ENCODE measurements at places on chromosomes 6 and 20. TPM values are rescaled to one million over a fixed set of nuclear protein-coding genes. Genes with fewer than 3 reads are reported as not detected.

Gene BPIFA1
- total RNA-seq: not detected

Gene THBS2
- total RNA-seq: 35.0 TPM

Gene ARFRP1
- 39.4 TPM for total RNA-seq

Gene SPAG4
- total RNA-seq: 13.8 TPM

Gene SESN1
- 3.6 TPM for total RNA-seq

Gene FERMT1
- 5.6 TPM for total RNA-seq

Gene OR2H1
- not detected for total RNA-seq

Gene GNAS-AS1
- 0.63 TPM for total RNA-seq

Gene DAAM2
- total RNA-seq: 5.2 TPM

Gene PTCRA
- total RNA-seq: not detected

Gene CRIP3
- not detected for total RNA-seq

Gene PCED1A
- 20.4 TPM for total RNA-seq

Gene MRAP2
- total RNA-seq: 0.13 TPM

Gene SYNCRIP
- 30.9 TPM for total RNA-seq

Gene CD24
- total RNA-seq: 1,378 TPM

Gene RAET1L
- 0.65 TPM for total RNA-seq

Gene RIMS4
- total RNA-seq: not detected

Gene BNIP5
- total RNA-seq: not detected

Gene DEFB123
- not detected for total RNA-seq

Gene XKR7
- not detected for total RNA-seq

Gene EFCAB8
- total RNA-seq: under 0.01 TPM

Gene MUCL3
- not detected for total RNA-seq

Gene NFATC2
- total RNA-seq: 2.3 TPM

Gene ZHX3
- 22.1 TPM for total RNA-seq

Gene FOXQ1
- 0.38 TPM for total RNA-seq

Gene APCDD1L
- total RNA-seq: 27.9 TPM

Gene HRH3
- not detected for total RNA-seq

Gene FOXO3
- 40.8 TPM for total RNA-seq

Gene KCNB1
- total RNA-seq: not detected

Gene RCAN2
- total RNA-seq: 0.89 TPM

Gene MYO6
- 20.0 TPM for total RNA-seq

Gene LY6G6C
- total RNA-seq: not detected

Gene ZNF165
- total RNA-seq: 1.1 TPM

Gene NR2E1
- total RNA-seq: not detected

Gene NKX2-2
- not detected for total RNA-seq

Gene SYTL3
- total RNA-seq: 3.6 TPM

Gene RFX6
- total RNA-seq: not detected

Gene CNKSR3
- 16.0 TPM for total RNA-seq

Gene RSPH4A
- total RNA-seq: 0.13 TPM

Gene PPP1R14C
- total RNA-seq: 11.9 TPM

Gene NOX3
- not detected for total RNA-seq
